ENCODE measurements at places on chromosomes 12 and 14. TPM values are rescaled to one million over a fixed set of nuclear protein-coding genes. Genes with fewer than 3 reads are reported as not detected.

Gene RTRAF
- 97.4 TPM for total RNA-seq

Gene LMO3
- total RNA-seq, result not detected

Gene CIDEB
- total RNA-seq, result 22.8 TPM

Gene STAC3
- 4.9 TPM for total RNA-seq

Gene RDH11
- total RNA-seq, result 40.0 TPM

Gene SPTB
- 0.10 TPM for total RNA-seq
